ENCODE measurements at places on chromosomes 7 and 10.

GRCh38 chr10:44910602-44911001 is 535 bp upstream of the TMEM72 start:
- no peak for DNase-seq

DNA sequence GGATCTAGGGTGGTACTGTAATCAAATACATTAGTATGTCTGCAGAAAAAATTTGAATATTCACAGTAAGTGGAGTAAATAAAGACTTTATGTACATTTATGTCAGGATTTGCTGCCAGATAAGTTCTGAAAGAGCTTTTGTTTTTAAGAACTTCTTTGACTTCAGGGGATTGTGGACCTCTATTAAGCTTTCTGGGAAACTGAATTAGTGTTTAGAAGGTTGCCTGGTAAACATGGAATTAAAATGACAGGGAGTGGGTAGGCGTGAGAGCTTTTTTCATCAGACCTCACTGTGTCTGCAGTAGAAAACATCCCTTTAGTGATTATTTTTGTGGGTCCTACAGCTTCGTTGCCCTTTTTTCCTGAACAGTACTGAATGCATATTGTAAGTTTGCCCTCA is 15.7 kb downstream of the SDHAF3 start:
- DNase-seq = no peak

- no peak for DNase-seq
Observed at GRCh38 chr7:77457779-77458178, 41.6 kb upstream of the GSAP start.

DNA sequence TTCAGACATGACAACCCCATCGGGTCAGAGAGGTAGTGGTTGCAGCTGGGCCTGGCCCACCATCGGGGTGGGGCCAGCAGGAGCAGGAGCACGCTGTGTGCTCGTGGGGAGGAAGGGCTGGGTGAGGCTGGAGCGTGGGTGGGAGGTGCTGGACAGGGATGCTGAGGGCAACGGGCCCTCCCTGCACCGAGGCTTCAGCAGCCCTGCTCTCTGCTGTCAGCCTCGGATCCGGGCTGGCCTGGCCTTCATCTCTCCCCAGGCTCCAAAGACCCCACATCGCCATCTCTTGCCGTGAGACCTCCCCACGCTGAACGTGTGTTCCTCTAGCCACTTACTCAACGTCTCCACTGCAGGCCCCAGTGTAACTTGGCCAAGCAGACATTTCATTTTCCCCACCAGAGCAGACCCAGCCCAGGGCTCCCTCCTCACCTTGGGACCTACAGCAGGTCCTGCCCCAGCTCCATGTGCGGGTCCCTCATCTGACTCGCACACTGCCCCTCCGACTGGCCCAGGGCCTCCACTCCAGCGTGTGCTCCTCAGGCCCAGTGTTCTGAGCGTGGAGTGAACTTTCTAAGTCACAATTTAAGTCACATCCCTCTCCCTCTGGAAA is 462.4 kb downstream of the DNAJB6 start:
- DNase-seq = no peak

GRCh38 chr10:110007701-110008517 is at the start of gene ADD3:
Gene ADD3 (plus strand): TSS chr10:110007984. CDS start chr10:110100654, 92,670 bp downstream.
- peak; percentile 89 for DNase-seq

GRCh38 chr7:134636008-134636449 is 10.6 kb upstream of the BPGM start:
- DNase-seq = no peak
